NCI-H446 (cell line): ENCODE measurements at places on chromosomes 5 and 9.
A peak's percentile ranks its signal among the peaks of the same experiment; 100 is the strongest.

GRCh38 chr5:52854301-52854700 lies 66.6 kb downstream of the ITGA1 start:
- DNase-seq, result no peak

GRCh38 chr9:99419070-99419469 lies 197.0 kb downstream of the SEC61B start:
- DNase-seq, result no peak

- DNase-seq, result no peak
Measured at GRCh38 chr9:95073042-95073607, 244.4 kb downstream of the FANCC start.

GRCh38 chr5:149658299-149658698 lies 71.8 kb upstream of the PPARGC1B start:
- DNase-seq, result no peak

DNA sequence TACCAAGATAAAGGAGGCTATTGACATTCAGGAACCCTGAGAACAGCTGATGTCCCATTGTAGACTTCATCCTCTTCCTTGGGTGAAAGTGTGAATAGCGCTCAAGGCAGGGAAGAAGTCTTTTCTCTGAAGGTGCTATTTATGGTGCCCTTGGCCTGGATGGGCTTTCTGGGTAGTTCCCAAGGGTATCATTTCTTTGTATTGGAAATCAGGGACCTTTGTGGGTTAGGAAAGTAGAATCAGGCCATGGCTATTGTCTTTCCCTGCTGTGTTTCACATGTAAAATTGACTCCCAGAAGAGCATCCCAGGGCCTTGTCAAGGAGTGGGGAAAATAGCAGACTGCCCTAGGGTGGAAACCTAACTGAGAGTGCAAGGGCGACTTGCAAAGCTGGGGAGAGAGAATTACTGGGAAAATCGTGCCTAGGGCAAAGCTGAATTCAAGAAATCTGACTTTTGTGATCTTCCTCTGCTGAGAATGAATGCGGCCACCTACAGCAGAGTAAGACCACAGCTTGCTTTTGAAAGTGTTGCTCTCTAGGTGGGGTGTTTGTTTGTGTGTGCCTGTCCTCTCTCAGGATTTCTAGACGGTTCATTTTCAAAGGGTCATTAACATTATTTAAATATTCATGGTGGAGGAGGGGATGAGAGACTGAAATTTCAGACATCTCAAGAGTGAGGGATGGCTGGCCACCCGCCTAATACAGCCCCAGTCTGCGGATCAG lies 160.6 kb downstream of the C9orf152 start:
- no peak for DNase-seq

GRCh38 chr5:139094154-139095131 lies 103.7 kb downstream of the SIL1 start:
- no peak for DNase-seq

GRCh38 chr5:165173651-165174050 lies 1668.2 kb downstream of the MAT2B start:
- peak; percentile 27 for DNase-seq

DNA sequence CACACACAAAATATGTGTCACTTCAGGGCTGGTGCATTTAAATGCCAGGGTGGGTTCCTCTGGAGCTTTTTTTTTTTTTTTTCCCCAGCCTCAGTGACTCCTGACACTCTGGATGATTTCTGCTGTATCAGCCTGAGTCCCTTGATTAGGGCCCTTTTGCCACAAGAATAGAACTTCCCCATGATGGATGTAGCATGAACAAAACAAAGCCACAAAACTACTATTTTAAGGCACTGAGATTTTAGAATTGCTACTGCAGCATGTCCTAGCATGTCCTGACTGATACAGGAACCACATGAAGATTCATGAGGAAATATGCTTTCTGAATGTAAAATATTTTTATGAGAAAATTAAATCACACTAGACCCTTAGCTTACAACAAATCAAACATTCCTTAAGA lies 13.9 kb upstream of the ADGRD2 start:
- no peak for DNase-seq

DNA sequence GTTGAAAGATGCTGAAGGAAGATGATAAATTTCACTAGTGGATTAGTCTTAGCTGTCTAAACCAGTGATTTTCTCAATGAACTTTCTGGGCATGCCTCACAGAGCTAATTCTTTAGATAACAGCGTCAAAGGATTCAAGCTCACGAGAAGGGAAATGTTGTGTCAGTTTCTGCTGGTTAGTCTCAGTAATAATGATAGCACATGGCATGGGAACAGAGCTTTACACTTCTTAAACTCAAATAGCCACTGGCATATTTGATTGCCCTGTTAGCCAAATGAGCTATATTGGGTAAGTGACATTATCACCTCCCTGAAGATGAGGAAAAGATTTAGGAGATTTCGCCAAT lies 139.3 kb upstream of the NR3C1 start:
- no peak for DNase-seq

DNA sequence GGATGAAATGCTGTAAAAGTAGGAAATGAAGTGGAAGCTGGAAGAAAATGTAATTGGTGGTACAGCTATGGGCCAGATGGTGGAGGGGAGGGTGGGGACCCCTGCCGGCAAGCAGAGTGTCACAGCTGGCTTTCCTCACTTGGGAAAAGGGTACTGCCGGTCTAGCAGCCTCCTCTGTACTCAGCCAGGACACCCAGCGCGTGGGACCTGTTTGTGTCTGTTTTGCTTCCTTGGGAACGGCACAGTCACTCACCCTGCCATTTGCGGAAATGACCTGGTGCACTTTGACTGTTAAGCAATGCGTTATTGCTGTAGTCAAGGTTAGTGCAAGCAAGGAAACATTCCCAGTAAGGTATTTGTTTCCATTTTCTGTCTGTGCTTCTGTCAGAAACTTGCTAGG lies 10.1 kb downstream of the TMEM252 start:
- no peak for DNase-seq

GRCh38 chr5:157603333-157604190 lies 28.0 kb upstream of the ADAM19 start:
- no peak for DNase-seq

DNA sequence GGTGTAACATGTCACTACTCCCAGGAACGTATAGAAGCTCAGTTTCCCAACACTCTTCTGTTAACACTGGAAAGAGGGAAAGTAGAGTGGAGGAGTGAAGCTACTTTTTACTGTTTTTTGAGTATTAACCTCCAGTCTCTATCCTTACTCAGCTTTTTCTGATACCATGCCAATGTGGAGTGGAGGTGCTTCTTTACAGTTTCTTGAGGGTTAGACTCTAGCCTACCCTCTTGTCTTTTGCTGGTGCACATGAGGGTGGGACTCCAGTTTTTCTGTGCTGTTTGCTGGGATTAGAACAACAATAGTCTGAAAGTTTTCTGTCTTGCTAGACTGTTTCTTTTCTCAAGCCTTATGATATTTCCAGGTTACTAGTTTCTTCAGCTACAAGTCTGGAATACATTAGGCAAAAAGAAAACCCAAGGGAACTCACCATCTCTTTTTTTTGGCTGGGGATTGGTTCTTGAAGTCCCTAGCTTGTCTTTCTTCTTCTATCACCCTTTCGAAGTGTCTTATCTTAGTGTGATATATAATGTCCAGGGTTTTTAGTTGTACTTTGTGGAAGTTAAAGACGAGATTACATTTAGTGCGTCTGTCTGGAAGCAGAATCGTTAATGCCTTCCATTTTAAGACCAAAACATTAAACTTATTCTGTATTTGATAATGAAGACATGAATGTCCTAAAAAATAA lies 35.9 kb downstream of the PRR16 start:
- no peak for DNase-seq

- peak; percentile 7 for DNase-seq
Measured at GRCh38 chr5:121108725-121109124, 644.6 kb downstream of the PRR16 start.

DNA sequence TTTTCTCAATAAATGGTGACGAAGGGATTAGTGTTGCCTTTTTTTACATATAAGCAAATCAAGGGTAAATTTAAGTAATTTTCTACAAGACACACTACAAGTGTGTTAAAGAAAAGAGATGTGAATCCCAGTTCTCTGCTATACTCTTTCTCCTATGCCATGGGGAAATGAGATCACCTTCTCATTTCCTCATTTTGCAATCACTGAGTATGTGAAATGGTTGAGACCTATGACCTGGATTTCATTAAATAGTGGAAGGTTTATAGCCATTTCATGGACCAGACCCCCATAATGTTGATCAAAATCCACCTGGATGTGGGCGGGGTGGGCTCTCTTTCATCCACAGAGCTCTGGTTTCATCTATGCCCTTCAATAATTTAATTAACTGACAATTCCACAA lies 66.9 kb upstream of the SLIT3 start:
- DNase-seq, result no peak

GRCh38 chr5:41863871-41864486 lies 6.2 kb downstream of the OXCT1 start:
- DNase-seq, result no peak

DNA sequence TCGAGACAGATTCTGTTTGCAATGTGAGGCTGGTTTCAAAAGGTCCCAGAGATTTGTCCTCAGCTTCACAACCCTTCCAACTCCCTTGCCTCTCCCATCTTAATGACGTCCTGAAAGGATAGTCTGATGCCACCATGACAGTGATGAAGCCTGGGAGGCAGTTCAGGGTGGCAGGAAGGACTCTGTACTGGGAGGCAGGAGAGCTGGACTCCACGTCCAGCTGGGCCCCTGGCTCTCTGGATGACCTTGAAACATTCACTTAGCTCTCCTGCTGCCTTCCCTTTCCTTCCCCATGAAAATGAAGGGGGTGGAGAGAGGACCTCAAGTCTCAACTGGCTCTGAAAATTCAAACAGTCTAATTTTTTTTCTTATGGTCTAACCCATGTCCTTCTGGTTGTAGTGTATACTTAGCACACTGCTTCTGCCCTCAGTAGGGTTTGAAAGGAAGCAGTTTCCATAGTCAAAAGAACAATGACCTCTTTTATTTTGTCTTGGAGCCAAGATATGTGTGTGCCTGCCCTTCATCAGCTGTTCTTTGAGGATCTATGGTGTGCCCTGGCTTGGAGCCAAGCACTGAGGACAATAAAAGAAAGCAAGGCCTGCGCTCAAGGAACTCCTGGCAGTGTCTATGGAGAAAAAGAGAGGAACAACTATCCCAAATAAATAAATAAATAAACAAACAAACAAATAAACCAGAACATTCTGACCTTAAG lies 188.3 kb downstream of the GRIA1 start:
- DNase-seq, result no peak

GRCh38 chr9:77712533-77713130 lies 64.5 kb upstream of the GNA14 start:
- no peak for DNase-seq

- no peak for DNase-seq
Measured at GRCh38 chr5:40291338-40291737, 388.4 kb upstream of the PTGER4 start.

DNA sequence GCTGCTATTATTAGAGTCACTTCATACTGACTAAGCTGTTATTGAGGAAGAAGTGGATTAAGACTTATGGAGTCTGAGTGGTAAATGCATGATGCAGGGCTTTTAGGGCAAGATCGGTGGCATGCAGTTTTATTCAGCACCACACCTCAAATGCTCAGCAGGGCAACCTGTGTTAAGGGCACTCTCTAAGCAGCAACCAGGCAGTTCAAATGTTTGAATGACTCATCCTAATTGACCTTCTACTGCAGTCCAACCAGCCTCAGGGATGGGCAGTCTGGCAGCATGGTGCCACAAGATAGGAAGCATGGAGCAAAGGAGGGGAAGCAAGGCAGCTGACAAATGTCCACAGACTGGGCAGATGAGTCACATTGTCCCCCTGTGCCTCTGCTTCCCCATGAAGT lies 80.2 kb upstream of the MIER3 start:
- no peak for DNase-seq

DNA sequence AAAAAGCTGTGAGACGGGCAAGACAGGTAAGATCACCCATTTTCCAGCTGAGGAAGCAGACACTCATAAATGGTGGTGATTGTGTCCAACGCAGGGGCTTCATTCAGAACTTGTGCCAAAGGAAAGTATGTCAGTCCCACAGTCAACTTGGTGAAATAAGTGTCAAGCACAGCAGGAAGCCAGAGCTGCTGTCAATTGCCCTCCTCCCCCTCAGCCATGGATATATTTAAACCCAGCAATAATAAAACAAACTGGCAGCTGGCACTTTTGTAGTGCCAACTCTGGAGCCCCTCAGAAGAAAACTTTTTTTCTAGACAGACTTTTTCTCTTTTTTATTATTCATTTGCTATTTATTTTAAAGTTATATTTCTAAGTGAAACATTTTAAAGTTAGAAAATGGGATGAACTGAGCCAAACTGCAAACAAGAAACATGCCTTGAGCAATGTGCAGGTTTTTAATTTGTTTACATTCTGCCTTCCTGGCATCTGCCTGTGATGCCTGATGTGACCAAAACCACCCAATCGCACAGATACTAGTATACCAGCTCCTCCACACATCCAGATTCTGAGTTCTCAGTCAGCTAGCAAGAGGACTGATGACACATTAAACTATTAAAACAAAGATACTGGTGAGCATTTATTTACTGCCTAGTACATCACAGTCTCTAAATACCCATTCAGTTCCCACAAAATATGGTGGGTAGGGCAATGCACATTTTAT lies 17.0 kb downstream of the DMAC1 start:
- DNase-seq, result peak; percentile 85

DNA sequence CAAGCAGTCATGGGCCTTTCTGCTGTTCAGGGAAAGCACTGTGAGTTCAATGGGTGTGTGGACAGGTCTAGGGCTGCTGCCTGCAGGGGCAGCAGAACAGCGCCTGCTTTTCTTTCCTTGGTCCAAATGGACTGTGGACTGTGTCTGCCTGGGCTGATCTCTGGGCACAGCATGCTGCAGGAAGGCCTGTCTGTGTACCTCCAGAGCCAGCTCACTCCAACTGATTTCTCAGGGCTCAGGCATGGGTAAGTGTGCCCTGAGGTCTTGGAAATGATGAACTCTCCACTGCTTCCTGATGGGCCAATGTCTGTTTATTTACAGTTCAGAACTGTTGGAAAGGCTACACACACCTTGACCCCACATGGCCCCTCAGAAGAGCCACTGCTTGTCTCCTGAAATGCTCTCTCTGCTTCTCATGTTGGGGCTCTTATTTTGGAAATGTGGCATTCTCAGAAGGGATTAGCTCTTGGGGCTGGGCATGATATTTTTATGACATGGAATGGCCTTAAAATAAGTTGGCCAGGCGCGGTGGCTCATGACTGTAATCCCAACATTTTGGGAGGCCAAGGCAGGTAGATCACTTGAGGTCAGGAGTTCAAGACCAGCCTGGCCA lies 27.0 kb downstream of the SLC22A4 start:
- no peak for DNase-seq

GRCh38 chr9:134648701-134649530 lies 7.3 kb downstream of the COL5A1 start:
- no peak for DNase-seq

DNA sequence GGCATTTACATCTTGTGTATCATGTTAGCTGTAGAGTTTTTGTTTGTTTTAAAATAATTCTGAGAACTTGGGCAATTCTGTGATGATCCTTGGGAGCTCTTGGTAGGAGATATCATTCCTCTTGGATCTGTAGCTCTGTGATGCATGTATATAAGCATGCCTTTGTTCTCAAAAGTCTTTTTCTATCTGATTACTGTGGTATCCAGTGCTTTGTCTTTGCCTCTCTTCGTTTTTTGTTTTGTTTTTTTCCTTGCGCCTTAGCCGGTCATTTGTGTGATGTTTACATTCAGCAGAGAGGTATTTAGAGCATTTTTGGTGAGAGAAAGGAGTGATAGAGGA lies 110.0 kb downstream of the PAM start:
- DNase-seq, result no peak

- no peak for DNase-seq
Measured at GRCh38 chr9:95363051-95363841, 45.7 kb upstream of the FANCC start.

GRCh38 chr5:95486191-95486590 lies 68.6 kb downstream of the SKIC3 start:
- no peak for DNase-seq
